ENCODE measurements at places on chromosomes 6 and 20.
A peak's percentile ranks its signal among the peaks of the same experiment; 100 is the strongest.

- peak; percentile 69 for DNase-seq
Measured at GRCh38 chr6:56223995-56224394, 23.4 kb downstream of the COL21A1 start.

DNA sequence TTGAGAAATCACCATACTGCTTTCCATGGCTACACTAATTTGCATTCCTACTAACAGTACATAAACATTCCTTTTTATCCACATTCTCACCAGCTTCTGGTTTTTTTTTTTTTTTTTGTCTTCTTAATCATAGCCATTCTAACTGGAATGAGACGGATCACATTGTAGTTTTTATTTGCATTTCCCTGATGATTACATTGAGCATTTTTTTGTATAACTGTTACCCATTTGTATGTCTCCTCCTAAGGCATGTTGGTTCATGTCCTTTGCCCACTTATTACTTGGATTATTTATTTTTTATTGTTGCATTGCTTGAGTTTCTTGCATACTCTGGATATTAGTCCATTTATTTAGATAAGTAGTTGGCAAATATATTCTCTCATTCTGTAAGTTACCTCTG, 258.0 kb downstream of the MEI4 start:
- DNase-seq: no peak

- no peak for DNase-seq
Measured at GRCh38 chr6:39997101-39997635, 62.9 kb upstream of the MOCS1 start.

GRCh38 chr6:3409699-3410384, 47.0 kb downstream of the SLC22A23 start:
- DNase-seq: no peak

- no peak for DNase-seq
Measured at GRCh38 chr6:77106992-77107391, 356.3 kb downstream of the HTR1B start.

GRCh38 chr6:113414511-113414910, 442.6 kb upstream of the MARCKS start:
- peak; percentile 87 for DNase-seq

- peak; percentile 85 for DNase-seq
Measured at GRCh38 chr6:35359744-35360348, 17.5 kb downstream of the PPARD start.

DNA sequence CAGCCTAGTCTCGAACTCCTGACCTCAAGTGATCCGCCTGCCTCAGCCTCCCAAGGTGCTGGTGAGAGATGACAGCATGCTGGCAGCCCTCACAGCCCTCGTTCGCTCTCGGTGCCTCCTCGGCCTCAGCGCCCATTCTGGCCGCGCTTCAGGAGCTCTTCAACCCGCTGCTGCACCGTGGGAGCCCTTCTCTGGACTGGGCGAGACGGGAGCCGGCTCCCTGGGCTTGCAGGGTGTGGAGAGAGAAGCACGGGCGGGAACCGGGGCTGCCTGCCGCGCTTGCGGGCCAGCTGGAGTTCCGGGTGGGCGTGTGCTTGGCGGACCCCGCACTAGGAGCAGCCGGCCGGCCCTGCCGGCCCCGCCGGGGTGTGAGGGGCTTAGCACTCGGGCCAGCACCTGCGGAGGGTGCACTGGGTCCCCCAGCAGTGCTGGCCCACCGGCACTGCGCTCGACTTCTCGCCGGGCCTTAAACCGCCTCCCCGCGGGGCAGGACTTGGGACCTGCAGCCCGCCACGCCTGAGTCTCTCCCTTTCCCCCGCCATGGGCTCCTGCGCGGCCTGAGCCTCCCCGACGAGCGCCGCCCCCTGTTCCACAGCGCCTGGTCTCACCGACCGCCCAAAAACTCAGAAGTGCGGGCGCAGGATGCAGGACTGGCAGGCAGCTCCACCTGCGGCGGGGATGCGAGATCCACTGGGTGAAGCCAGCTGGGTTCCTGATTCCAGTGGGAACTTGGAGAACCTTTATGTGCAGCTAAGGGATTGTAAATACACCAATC, 31.5 kb upstream of the RANBP9 start:
- no peak for DNase-seq

GRCh38 chr6:134669485-134669884, 280.4 kb downstream of the ALDH8A1 start:
- DNase-seq: no peak

GRCh38 chr20:10679269-10679668, 5.5 kb upstream of the JAG1 start:
- DNase-seq: peak; percentile 53
